ENCODE measurements at places on chromosomes 2 and 18. TPM values are rescaled to one million over a fixed set of nuclear protein-coding genes. Genes with fewer than 3 reads are reported as not detected.

ST8SIA5 gene
- 0.36 TPM for total RNA-seq

LYG2 gene
- not detected for total RNA-seq

TMEM200C gene
- 11.3 TPM for total RNA-seq

SDC1 gene
- 74.3 TPM for total RNA-seq
